ENCODE measurements at places on chromosomes 1 and 21.

- DNase-seq: no peak
Observed at GRCh38 chr1:2628933-2629626, 3.7 kb downstream of the MMEL1 start.

DNA sequence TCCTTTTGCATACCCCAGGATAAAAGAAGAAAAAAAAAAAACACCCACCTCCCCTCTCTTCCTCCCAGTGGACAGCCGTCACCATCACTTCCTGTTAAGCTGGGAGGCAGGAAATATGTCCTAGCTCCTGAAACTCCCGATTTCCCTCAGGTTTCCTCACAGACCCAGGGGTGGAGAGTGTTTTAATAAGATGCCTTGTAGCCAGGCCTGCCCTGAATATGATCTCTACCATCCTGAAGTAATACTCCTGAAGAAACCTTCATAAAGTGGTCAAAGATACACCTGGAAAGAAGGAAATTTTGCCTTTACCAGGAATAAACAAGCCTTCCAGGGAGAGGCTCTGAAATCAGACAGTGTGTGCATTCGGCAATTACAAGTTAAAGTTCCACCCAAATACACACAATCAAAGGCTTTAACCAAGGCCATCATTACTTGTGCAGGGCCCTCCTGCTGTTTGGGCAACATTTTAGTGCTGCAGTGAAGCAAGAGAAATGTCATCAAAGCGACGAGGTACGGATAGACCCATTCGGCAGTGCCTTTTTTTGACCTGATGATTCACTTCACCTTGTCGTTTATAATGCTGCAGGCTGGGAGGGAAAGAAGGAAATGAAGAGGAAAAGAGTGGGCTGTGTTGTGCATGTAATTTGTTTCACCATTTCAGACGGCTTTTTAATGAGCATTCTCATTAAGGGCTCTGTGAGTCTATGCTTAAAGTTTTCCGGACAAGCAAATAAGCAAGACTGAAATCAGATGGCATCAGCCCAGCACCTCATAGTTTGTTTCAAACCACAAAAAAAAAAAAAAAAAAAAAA is 41.0 kb upstream of the RASAL2 start:
- DNase-seq: no peak

DNA sequence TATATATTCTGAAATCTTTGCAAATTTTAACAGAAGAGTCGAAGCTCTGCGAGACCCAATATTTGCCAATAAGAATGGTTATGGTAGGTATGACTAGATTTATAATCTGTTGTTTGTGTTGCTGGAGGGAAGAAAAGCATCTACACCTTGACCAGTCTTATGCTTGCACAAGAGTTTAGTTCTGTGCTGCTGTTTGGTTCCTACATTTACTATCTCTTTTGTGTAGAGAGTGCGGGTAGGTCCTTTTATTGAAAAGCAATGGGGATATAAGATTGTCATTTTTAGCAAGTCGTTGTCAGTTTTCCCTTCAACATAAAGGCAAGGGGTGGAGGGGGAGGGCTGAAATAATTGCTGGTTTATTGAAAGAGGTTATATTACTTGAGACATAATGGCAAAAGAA is 396 bp downstream of the ELAVL4 start:
- no peak for DNase-seq

- no peak for DNase-seq
Observed at GRCh38 chr1:150429805-150430204, 57.4 kb upstream of the TARS2 start.

DNA sequence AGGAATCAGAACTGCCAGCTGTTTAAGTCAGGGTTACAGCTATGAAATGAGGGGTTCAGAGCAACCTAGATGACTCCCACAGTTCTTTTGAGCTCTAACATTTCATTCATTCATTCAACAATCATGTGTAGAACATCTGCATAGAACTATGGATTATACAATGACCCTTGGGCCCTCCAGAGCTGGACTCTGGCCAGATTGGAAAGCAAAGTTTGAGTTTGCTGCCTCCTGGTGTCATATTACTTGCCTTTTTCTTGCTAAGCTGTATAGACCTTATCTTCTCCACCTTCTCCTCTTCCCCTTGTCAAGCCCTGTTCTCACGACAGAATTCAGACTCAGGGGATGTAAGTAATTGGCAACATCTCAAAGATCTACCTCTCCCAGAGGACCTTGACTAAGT is 4.0 kb downstream of the CASQ2 start:
- no peak for DNase-seq
